ENCODE measurements at places on chromosomes 2 and 18.
A peak's percentile ranks its signal among the peaks of the same experiment; 100 is the strongest.

GRCh38 chr2:54635554-54636152 is 87.8 kb upstream of the EML6 start:
- no peak for DNase-seq

DNA sequence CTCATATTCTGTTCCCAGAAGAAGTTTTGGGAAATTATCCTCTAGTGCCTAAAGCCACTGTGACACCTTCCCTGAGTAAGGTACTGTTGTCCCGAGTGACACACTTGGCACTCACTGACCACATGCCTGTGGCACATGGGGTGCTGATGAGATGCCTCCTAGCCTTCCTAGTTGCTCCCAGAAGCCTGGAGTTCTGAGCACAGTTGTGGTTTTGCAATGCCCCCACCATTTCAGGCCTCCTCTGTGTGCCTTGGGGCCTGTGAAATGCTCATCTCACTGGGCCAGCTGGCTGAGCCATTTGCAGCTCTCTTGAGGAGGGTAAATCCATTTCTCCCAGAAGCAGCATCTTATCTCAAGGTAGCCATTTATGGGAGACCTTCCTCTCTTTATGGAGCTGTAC is 91.8 kb downstream of the DGKD start:
- DNase-seq = no peak

- no peak for DNase-seq
Measured at GRCh38 chr2:177712462-177712861, 319.9 kb downstream of the AGPS start.

- DNase-seq = peak; percentile 51
Measured at GRCh38 chr18:24014062-24014985, at the start of gene TTC39C. Gene TTC39C, plus strand, starts transcription at chr18:24014754. Its CDS starts 118 bp downstream, at chr18:24014872.

DNA sequence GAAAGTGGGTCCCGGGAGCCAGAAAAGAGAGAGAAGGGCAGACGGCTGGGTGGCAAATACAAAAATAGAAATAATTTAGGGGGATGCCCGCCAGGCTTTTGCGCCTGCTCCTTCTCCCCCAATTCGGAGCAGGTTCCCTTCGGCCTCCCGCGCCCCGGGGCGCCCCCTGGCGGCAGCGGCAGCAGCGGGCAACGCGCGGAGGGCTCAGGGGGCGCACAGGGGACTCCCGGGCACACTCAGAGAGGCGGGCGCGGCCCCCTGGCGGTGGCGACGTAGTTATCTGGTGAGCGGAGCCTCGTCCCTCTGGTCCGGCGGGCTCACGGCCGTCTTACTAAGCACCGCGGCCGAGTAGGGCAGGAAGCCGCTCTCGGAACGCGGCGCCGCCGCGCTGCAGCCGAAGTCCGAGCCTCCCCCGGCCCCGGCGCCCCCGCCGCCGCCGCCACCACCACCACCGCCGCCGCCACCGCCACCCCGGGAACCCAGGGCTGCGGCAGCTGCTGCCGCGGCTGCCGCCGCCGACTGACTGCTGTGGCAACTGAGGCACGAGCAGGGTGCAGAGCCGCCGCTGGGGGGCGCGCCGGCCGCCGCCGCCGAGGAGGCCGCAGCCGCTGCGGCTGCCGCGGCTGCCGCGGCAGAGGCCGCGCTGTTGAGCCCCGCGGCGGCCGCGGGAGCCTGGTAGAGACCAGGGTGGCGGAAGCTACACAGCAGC is 3.8 kb downstream of the EVX2 start:
- peak; percentile 66 for DNase-seq

DNA sequence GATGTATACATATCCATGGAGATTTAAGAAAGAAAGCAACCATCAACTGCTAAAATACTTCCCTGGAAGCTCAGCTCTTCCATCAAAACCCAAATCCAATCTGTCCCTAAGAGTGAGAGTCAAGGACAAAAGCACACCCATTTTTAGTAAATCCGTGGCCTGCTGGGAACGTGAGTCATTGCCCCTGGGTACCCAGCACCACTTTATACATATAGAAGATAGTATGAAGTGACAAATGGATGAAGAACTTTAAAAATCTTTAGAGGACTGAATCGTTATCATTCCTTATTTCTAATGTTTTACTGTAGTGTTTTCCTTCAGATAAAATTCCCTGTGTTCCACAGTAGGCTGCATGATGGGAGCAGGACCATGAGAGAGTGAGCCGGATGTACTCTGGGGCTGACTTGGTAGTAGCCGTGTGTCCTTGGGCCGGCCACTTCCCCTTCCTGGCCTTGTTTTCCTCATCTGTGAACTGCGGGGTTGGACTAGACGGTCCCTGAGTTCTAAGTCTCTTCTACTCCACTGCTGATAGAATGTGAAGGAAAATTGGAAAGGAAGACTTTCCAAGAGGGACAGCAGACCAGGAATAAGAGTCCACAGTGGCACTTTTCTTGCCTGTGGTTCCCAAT is 28.5 kb upstream of the CEP68 start:
- no peak for DNase-seq

DNA sequence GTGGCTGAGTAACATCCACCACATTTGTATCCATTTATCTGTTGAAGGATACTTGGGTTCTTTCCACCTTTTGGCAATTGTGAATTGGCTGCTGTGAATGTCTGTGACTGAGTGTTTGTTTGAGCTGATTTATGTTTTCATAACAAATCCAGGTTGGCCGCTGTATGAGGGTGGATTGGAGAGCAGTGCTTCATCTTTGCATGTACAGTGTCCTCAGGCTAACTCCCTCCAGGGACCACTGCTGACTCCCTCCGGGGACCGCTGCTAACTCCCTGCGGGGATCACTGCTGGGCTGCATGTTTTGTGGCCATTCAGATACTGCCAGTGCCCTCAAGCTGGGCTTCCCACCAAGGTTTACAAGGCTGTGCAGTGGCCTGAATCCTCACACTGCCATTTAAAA is 10.2 kb downstream of the BOK start:
- no peak for DNase-seq

- DNase-seq = no peak
Measured at GRCh38 chr2:38666556-38666910, 619 bp downstream of the GALM start.

- DNase-seq = no peak
Measured at GRCh38 chr2:138090330-138090729, 126.1 kb downstream of the HNMT start.

DNA sequence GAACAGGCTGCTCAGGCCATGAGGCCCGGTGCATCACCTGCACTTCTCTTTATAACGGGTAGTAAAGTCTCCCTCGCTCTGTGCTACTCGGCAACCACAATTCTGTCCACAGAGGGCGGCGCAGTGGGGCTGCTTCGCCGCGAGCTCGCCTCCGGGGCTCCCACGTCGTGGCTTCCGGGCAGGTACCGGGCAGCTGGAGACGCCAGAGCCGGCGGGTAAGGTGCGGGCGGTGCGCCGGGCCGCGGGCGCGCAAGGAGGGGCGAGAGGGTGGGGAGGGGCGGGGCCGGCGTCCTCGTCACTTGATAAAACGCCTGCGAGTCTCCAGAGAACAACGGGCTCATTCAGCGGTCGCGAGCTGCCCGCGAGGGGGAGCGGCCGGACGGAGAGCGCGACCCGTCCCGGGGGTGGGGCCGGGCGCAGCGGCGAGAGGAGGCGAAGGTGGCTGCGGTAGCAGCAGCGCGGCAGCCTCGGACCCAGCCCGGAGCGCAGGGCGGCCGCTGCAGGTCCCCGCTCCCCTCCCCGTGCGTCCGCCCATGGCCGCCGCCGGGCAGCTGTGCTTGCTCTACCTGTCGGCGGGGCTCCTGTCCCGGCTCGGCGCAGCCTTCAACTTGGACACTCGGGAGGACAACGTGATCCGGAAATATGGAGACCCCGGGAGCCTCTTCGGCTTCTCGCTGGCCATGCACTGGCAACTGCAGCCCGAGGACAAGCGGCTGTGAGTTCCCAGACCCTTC is at the start of gene ITGA6:
Gene ITGA6 (plus strand): TSS at position 331 of the 734 bp plus-strand sequence.
- peak; percentile 83 for DNase-seq

DNA sequence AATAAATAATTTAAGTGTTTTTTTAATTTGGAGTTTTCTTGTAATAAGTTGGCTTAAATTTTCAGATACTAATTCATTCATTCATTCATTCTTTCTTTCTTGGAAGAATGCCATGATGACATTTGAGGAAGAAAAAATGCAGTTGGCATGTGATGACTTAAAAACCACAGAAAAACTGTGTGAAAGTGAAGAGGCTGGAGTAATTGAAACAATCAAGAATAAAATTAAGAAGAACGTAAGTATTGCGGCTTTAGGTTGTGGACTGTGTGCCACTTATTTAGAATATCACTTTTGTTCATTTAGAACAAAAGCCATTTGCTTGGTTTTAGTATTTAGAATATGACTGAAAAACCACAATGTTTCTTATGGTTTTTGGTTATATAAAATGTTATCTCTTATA is 51.4 kb downstream of the TTC39C start:
- no peak for DNase-seq

DNA sequence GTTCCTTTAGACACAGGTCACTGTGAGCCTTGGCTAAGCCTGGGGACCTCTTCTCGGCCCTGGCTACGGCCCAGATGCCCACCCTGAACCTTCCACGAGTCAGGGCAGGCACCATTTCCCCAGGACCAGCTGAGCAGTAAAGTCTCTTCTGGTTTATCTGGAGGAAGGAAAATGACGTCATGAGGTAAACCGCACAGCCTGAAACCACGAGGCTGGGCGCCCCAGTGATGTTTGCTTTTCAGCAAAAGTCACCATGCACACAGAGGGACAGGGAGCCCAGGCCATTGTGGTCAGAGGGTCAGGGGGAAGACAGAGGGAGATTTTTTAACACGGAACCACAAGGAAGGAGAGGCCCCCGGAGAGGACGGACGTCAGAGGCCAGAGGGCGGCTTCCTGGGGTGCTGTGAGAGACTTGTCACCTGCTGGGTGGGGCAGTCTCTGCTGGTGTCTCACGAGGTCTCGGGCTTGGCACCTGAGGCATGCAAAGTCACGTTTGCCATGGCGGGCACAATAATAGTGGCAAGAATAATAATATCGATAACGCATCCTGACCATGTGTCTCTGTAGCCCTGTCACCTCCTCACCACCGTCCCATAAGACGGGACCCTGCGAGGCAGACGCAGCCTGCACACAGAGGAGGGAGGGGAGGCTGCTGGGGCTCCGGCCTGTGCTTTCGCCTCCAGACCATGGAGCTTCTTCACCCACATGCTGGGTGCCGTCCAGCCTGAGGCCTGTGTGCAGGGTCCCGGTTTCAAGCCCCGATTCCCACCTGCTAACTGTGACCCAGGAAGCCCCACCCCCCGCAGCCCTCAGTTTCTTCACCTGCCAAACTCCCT is 33.2 kb upstream of the FOSL2 start:
- no peak for DNase-seq

DNA sequence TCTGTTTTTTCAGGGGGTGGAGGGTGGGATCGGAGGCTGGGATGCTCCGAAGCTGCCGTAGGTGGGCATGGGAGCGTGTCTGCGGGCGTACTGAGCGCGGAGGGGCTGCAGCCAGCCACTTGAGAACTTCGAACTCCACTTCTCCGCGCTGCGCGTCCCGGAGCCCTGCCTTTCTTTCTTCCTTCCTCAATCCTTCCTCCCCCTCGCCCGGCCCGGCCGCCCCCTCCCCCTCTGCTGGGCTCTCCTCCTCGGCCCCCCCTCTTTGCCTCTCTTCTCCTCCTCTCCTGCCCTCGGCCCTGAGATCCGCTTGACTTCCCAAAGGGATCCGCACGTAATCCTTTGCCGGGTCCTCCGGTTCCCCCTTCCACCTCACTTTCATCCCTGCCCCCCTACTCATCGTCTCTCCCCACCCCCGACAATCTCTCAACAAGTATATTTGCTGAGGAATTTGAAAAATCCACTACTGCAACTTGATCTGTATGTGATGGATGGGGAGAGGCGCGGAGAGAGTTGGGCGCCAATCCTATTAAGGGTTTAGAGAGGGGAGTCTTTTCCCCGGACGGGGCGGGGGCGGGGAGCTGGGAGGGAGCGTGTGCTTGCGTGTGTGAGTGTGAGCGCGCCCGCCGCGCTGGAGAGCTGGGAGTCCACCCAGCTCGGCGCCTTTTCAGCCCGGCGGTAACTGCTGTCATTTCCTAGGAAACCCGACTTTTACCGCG is 1.1 kb downstream of the GLI2 start:
- DNase-seq = peak; percentile 10

DNA sequence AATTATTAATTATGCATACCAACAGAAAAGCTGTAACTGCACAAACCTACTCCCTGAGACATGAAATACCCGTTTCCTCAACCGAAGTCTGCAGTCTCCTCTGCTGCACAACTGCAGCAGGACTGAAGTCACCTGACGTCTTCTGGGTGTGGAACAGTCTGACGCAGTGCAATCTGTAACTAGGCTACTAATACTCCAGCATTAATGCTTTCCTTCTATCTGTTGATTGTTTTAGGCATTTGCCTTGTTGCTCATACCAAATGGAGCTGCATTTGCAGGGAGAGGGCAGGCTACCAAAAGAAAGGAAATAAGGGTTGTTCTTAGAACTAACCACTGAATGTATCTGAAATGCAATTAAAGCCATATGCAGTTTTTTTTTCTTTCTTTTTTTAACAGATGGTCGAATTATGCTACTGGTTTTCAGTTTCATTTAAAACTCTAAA is 40.1 kb downstream of the RTN4 start:
- DNase-seq = no peak

DNA sequence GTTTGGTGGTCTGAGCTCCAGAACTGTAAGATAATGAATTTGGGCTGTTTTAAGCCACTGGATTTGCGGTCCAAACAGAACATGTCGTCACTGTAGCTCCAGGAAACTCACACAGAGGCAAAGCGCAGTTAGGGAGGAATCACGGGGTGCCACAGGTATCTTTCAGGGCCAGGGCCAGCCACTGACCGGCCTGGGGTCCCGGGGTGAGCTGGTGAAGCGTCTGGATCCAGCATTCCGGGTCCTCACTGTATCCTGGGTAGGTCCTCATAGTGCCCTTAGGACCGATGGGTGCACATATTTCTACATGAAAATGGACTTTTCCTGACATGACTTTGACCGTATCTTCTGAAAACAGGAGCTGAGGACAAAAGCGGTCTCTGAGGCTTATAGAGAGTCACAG is 196.0 kb upstream of the HDAC4 start:
- no peak for DNase-seq

GRCh38 chr2:161139098-161139987 is 20.9 kb upstream of the TANK start:
- DNase-seq = no peak

- no peak for DNase-seq
Measured at GRCh38 chr18:53798516-53798915, 426.0 kb downstream of the MBD2 start.

DNA sequence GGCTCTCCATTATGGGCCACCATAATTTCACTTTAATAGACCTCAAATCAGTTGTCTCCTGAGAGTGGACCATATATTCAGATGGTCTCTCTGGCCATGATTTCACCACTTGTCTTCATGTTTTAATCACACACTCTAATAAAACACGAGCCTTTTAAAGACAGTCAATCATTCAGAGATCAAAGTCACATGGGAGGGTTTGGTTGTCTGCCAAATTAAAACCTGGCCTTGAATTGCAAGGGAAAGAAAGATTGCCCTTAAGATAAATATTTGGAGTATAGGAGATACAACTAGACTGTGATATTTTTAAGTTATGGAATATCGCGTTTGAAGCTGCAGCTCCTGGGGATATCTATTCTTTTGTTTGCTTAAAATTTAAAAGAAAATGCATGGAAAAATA is 377.8 kb upstream of the DDX18 start:
- no peak for DNase-seq

- no peak for DNase-seq
Measured at GRCh38 chr18:53747210-53747609, 477.3 kb downstream of the MBD2 start.

- no peak for DNase-seq
Measured at GRCh38 chr2:70664525-70664924, 103.5 kb downstream of the ADD2 start.
